ENCODE measurements at places on chromosomes 12 and 14.

GRCh38 chr14:54772451-54772881 is 130.2 kb downstream of the GCH1 start:
- DNase-seq: no peak

- DNase-seq: no peak
Observed at GRCh38 chr14:79552778-79553177, 658.5 kb downstream of the DIO2 start.

DNA sequence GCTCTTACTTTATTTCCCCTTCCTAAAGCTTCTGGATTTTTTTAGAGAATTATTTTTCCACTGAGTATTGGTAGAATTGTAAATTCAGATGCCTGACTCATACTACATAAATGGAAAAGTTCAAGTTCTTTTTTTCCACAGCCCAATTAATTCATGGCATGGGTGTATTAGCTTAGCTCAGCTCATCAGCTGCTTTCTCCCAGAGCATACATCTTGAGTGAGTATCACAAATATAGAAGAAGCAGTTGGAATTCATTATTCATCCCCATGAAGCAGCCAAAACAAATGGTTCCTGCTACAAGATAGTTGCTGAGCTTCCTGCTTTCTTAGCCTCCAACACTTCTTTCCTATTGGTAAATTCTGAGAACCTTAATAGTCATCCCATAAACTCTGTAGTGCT is 105.1 kb downstream of the C12orf50 start:
- DNase-seq: no peak

GRCh38 chr12:70248876-70249275 is 5.6 kb downstream of the CNOT2 start:
- DNase-seq: no peak

- DNase-seq: no peak
Observed at GRCh38 chr12:105839629-105840127, 299.1 kb downstream of the NUAK1 start.

- no peak for DNase-seq
Observed at GRCh38 chr12:55673638-55674037, 34.1 kb downstream of the ITGA7 start.

- no peak for DNase-seq
Observed at GRCh38 chr12:119730381-119730780, 62.4 kb downstream of the PRKAB1 start.

GRCh38 chr14:84483072-84483420 is 1046.9 kb upstream of the FLRT2 start:
- DNase-seq: no peak
